Thyroid gland (tissue), 4 donors: ENCODE measurements at places on chromosomes 6 and 20.

- no peak for DNase-seq
These were observed 5.1 kb upstream of the FAM50B start for GRCh38 chr6:3844097-3844463.

GRCh38 chr6:143652841-143653331 lies 24.9 kb upstream of the PHACTR2 start:
- DNase-seq: no peak

GRCh38 chr6:76510489-76510888 lies 438.0 kb upstream of the IMPG1 start:
- DNase-seq: no peak

DNA sequence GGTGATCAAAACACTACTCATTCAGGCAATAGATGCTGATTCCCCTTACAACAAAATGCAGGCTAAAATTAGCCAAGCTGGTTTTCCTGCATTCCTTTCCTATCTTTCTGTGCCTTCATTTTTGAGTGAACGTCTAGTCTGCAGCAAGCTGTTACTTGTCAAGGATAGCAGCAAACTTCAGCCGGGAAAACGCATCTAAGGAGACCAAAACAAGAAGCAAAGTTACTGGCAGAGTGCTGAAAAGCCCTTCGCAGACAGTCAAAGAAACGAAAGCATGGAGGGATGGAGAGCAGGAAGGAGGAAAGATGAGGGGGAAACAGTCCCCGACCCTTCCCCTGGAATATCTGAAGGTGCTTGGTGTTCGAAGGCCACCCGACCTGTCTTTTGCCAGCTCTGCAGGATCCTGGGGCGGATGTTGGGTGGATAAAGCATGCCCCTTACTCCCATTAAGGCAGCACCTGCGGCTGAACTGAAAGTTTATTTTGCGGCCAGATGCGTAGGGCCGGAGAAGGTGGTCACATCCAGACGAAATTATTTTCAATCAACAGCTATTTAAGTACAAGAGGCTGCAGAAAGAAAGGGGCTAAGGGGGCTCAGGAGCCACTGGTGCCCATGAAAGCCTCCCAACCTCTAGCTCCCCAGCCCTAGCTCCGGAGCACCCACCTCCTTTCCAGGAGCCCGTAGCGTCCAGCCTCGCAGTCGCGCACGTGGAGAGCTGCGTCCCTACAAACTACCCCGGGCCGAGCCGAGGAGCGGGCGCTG lies 538 bp downstream of the FERMT1 start:
- DNase-seq: peak; percentile 20

GRCh38 chr6:145561095-145562072 lies 173.9 kb downstream of the EPM2A start:
- no peak for DNase-seq

GRCh38 chr20:52434453-52434852 lies 242.9 kb upstream of the ZFP64 start:
- no peak for DNase-seq
